ENCODE measurements at places on chromosomes 12 and 14. TPM values are rescaled to one million over a fixed set of nuclear protein-coding genes. Genes with fewer than 3 reads are reported as not detected.

DNA sequence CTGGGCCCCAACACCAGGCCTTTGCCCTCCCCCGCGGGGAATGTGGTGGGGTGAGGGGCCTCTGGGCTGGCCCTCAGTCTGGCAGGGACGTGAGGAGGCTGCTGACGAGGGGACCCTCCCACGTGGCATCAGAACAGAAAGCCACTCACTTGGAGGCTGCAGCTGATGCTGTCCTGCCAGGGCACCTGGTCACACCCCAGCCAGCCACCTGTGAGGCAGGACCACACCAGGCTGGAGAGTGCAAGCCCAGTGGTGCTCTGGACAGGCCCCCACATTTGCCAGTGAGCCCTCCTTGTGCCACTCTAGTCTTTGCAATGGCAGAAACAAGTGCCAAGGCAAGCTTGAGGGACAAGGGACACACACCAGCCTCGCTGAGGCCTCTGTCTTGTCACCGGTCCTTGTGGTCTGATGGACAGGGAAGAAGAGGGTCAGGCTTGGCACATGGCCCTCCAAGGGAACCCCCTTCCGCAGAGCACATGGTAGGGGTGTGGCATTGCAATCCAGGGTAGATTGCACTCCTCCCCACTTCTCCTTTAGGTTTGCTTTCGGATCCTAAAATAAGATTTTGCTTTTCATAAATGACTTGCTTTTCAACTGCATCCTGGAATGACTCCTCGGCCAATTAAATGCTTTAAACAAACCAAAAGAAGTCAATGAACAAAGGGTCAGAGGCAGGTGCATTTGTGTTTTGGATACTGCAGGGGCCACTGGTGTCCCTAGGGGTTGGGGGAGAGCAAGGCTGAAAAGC lies 53.7 kb downstream of the CCDC88C start:
- peak; percentile 76 for DNase-seq

The LRRC10 gene
- not detected for total RNA-seq

The DNAI7 gene
- 1.2 TPM for total RNA-seq

The MSI1 gene
- total RNA-seq = 1.3 TPM

The REP15 gene
- 4.3 TPM for total RNA-seq

The SLCO1B1 gene
- total RNA-seq = not detected
